ENCODE measurements at places on chromosomes 11 and 22.

- peak; percentile 87 for DNase-seq
Observed at GRCh38 chr11:63671322-63672155, at the start of gene ATL3. Gene ATL3, minus strand, starts transcription at chr11:63671376. Its CDS starts 41 bp downstream, at chr11:63671335.

GRCh38 chr11:114977651-114978050 is 299.3 kb downstream of the NXPE2 start:
- DNase-seq: no peak

DNA sequence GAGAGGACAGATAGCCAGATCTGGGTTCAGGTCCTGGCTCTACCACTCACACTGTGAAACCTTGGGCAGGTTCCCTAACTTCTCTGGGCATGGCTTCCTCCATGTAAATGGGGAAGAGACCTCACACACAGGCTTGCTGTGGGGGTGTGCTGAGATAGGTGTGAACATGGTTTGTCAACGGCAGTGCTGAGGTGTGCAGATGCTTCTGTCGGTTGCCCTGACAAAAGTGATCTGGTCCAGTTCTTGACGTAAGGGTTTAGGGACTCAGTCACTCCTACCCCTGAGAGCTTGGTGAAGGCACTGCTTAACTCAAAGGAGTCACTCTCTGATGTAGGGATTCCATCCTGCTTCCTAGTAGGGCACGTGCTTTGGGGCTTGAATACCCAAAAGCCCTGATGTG is 2.0 kb downstream of the C1QTNF4 start:
- no peak for DNase-seq

DNA sequence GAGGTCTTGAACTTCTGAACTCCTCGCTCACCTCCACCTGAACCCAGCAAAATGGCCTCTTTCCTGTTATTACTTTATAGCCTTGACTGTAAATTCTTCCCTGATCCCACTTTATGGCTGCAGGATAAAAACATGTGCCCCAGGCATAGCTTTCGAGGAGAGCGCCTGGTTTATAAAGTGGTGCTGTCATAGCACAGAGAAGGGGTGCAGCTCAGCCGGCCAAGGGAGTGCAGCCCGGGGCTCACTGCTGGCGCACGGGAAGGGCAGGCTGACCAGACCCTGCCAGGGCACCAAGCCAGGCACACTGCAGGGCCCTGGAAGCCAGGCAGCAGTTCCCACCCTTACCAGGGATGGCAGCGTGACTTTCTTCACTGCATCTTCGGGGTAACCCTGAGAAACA is 50.9 kb downstream of the ISX start:
- DNase-seq: no peak

- no peak for DNase-seq
Observed at GRCh38 chr22:17303840-17304779, 65.2 kb upstream of the CECR2 start.

DNA sequence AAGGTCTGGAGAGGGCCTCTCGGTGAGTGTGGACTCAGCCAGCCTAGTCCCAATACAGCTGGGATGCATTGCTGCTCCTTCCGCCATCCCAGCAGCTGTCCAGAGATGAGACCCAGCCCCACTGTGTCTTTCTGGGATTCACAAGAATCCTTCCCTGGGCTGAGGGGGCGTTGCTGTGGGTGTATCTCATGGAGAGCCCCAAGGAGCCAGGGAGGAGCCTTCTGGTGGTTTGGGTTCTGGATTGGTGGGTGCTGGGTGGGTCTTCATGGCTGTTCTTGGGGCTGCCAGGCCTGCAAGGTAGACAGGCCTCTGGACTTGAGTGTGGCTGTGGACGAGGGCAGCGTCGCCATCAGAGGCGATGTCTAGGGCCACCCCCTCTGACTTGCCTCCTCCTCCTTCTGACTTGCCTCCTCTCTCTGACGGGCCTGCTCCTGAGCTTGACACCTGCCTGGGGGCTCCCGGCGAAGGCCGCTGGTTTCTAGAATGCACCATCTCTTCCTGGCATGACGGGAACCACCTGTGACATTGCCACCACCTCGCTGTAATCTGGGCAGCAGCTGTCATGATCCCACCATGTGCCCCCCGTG is 17.2 kb downstream of the KCNQ1 start:
- DNase-seq: no peak

GRCh38 chr22:33455036-33455435 is 396.9 kb upstream of the SYN3 start:
- DNase-seq: no peak

- no peak for DNase-seq
Observed at GRCh38 chr11:68810164-68810563, 31.6 kb downstream of the CPT1A start.

GRCh38 chr11:46363031-46363407 is 15.8 kb downstream of the DGKZ start:
- DNase-seq: no peak

- DNase-seq: no peak
Observed at GRCh38 chr22:32544953-32545558, 70.4 kb downstream of the FBXO7 start.

- DNase-seq: no peak
Observed at GRCh38 chr11:9740202-9740883, 76.5 kb downstream of the SWAP70 start.
